HL-60 (cell line): ENCODE measurements at places on chromosomes 4 and X.

- DNase-seq: no peak
Observed at GRCh38 chr4:14816623-14817261, 185.5 kb upstream of the CPEB2 start.

DNA sequence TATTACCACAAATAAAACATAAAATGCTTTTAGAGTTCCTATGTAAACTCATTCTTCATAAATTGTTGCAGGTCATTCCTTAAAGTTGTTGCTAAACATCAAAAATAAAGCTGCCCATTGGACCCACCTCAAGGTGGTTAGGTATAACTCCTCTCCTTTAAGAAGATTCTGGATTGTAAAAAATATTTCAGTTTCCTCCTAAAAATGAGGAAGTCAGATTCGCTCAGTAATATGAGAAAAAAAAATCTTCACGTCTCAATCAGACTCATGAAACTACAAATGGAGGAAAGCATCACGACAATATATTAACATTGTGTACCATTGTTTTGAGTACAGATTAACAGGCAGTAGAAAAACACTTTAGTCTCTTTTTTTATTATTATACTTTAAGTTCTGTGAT, 105.9 kb downstream of the DDX60 start:
- no peak for DNase-seq

- no peak for DNase-seq
Observed at GRCh38 chr4:139711461-139711860, 45.8 kb downstream of the MGST2 start.

GRCh38 chr4:62285026-62285425, 1084.9 kb downstream of the ADGRL3 start:
- DNase-seq: no peak

DNA sequence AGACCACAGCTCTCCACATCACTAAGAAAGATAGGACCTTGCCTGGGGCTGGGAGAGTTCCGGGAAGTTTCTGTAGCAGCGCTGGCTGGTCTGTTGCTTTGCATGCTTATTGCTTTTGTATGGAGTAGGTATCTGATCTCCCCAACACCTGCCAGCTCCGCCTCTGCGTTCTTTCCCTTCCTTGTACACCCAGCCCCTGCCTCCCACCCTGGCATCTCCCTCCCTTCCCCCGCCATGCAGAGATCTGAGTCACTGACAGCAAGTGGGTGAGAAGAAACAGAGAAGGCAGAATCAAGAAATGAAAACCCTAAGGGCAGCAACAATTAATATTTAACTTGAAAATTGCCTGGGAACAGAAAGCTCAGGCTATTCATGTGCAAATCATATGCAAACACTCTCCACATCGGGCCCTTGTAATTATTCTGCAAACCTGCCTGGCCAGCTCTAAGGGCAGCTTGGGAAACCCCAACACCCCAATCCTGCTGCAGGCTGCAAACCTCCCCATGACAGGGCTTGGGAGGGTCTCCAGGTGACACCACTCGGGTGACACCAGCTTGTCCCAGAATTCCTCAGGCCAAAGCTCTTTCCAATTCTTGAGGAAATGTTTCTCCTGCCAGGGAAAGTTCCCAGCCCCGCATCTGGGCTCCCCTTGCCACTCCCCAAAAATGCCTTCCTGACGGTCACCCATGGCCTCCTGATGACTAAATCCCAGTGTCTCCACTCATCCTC, 257.2 kb downstream of the FBXW7 start:
- no peak for DNase-seq
